ENCODE measurements at places on chromosomes 4 and X. TPM values are rescaled to one million over a fixed set of nuclear protein-coding genes. Genes with fewer than 3 reads are reported as not detected.

DNA sequence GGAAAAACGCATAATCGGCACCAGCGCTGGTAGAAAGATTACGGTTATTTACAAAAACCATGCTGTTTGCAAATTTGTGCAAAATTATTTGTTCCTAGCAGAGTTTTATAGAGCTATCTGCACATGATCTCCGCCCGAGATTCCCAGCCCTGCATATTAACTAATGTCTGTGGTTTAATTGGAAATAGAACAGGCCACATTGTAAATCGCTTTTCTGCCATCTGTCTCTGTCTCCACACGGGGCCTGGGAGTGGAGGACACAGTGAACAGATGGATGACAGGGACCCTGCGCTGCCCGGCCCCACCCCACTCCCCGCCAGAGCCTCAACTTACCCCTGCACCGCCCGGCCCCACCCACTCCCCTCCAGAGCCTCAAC, 126.9 kb downstream of the FAM53A start:
- no peak for DNase-seq

GRCh38 chr4:3238721-3239120, 10.2 kb upstream of the MSANTD1 start:
- no peak for DNase-seq

DNA sequence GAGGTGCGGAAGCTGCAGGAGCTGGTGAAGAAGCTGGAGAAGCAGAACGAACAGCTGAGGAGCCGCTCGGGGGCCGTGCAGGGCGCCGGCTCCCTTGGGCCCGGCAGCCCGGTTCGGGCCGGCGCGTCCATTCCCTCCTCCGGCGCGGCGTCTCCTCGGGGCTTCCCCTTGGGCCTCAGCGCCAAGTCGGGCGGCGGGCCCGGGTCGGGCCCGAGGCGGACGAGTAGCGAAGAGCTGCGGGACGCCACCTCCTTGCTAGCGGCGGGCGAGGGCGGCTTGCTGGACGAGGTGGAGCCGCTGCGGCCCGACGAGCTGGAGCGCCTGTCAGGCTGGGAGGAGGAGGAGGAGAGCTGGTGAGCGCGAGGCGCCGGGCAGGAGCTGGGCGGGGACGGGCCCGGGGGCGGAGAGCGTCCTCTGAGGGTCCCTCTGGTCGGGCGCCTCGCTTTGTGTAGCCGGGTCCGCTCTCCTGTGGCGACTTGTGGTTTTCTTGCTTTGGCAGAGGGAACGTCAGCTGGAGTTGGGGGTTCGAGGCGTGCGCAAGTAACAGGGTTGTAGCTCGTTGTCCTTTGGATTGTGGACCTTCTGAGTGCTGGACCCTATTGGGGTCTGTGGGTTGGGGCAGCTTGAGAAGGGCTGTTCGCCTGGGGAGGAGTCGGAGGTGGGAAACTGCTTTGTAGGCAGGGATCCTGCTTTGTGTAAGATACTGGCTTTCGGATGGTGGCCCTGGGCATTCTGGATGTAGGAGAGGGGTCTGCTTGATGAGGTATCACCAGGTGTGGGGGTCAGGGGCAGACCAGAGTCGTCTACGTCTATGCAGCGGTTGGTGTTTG, 662 bp downstream of the SLAIN2 start:
- peak; percentile 56 for DNase-seq

GRCh38 chrX:119501511-119502148, 33.4 kb downstream of the SLC25A5 start:
- DNase-seq = no peak

The ZNF182 gene
- total RNA-seq = 7.2 TPM

The BTK gene
- not detected for total RNA-seq

The TMEM154 gene
- 0.44 TPM for total RNA-seq

The GPM6B gene
- 119 TPM for total RNA-seq

- no peak for DNase-seq
Measured at GRCh38 chrX:39144956-39145355, 343.7 kb downstream of the MID1IP1 start.
